Stimulated activated naive CD8-positive, alpha-beta T cell treated with anti-CD3 and anti-CD28 coated beads, Interleukin-15, amount 100 ng/mL, for 72 hours (primary cell): ENCODE measurements at places on chromosomes 3 and 15.

DNA sequence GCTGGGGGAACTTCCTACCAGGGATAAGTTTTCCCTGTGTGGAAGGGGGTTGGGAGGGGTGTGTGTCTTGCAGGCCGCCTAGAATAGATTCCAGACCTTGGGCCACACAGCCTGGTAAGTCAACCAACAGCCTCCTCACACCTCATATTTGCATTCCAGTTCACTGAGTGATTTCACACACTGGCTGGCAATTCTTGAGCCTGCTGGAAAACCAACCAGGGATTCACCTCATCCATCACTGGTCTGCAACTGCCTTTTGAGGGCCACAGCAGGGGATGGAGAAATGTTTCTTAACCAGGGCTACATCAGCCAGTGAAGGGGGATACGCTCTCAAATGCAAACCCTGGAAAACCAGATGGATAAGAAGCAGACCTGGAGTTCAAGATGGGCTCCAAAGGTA, 2.0 kb downstream of the FSTL1 start:
- DNase-seq, result no peak

- no peak for DNase-seq
Observed at GRCh38 chr15:86608461-86609205, 529.0 kb downstream of the AGBL1 start.

DNA sequence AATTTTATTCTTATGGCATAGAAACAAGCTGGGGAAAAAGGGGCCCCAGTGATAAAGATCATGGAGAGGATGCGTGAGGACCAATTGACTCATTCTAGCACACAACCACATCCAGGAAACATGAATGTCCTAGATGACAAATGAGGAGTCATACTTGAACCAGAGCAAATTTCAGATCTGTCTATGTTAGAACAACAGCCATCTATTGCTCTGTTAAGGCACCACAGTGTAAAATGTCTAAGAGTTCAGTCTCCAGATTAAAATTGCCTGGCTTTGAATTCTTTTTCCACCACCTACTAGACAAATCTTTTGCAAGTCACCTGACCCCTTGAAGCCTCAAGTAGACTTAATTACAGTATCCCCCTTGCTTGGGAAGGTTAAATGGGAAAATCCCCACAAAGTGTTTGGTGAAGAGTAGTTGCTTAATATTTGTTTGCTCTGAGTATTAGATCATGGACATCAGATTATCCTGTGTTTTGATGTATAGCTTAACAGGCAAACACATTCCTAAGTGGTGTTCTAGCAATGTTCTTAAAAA, 258.7 kb upstream of the TGFBR2 start:
- peak; percentile 59 for DNase-seq

- no peak for DNase-seq
Observed at GRCh38 chr3:33125840-33126239, 12.0 kb downstream of the CRTAP start.

DNA sequence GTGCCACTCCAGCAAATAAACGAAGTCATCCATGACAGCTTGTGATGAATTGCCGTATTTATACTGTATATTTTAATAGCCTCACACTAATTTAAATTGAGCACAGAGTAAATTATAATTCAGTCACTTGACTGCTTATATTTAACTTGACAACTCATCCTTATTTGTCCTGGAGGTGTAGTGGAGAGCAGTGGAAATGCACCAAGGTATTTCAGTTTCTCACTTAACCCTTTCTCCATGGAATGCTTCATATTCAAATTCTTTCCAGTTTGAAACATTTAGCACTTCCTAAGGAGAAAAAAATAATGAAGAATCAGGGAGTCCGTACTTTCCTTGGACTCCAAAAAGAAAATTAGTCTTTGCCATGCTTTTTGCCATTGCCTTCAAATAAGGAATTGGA, 99.0 kb downstream of the MAP2K5 start:
- no peak for DNase-seq

GRCh38 chr3:16546186-16547010, 32.9 kb upstream of the RFTN1 start:
- DNase-seq, result no peak

DNA sequence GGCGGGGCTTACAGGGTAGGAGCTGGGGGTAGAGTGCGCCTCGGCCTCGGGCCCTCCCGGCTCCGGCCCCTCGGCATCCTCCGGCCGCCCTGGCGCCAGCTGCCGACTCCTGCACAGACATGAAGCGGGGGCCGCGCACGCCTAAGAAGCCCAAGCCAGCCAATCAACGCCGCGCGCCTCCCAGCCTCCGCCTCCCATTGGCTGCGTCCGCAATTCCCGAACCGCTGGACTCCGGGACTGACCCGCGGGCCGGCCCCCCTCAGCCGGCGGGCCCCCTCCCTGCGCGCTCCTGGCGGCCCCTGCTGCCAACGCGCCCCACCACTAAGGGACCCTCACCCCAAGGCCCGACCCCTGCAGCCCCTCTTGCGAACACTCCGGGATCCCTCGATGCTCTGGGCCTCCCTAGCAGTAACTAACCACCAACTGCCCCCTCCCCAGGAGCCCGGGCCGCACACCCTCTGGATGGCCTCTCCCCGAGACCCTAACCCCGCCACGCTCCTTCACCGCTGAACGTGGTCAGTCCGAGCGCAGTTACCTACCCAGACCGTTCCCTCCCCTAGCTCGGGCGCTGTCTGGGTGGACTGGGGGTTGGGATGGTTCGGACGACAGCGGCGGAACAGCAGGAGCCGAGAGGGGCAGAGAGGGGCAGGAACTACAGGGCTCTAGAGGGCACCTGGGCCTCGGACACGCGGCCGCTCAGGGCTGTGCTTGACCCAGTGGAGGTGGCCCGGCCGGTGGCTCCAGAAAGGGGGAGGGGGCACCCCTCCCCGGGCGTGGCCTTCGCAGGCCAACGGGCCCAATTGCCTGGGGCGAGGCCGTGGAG, 5.0 kb downstream of the GATA2 start:
- peak; percentile 36 for DNase-seq

DNA sequence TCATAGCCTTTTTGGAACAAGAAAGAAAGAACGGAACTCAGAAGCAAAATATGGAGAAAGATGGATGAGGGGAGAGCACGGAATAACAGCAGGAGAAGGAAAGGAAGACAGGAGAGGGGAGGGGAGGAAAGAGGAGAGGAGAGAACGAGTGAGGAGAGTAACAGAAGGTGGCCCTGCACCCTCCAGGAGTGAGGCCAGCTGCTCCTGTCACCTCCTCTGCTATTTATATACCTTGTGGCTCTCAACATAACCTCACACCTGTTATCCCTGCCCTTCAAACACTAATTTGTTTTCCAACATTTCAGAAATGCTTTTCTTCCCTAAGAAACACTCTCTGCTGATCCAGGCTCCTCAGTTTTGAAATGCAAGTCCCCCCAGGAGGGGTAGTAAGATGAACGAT, 53.4 kb upstream of the ATP2B2 start:
- DNase-seq, result no peak

DNA sequence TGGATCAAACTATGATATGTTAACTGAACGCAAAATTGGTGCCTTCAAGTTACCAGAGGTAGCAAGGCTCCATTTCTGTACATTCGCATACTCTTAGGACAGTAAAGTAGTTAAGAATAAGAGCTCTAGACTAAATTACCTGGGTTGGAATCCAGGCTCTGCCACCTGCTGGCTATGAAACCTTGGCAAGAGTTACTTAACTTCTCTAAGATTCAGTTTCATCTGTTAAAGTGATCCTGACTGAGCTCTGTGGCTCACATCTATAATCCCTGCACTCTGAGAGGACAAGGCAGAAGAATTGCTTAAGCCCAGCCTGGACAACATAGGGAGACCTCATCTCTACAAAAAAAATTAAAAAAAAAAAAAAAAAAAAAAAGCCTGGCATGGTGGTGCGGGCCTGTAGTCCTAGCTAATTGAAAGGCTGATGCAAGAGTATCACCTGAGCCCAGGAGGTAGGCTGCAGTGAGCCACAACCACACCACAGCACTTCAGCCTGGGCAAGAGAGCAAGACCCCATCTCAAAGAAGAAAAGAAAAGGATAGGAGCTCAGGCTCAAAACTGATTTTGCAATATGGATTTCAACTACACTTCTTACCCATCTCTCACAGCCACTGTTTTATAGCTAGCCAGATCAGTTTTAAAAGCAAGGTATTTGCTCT, 21.3 kb downstream of the GSK3B start:
- DNase-seq, result no peak
